ENCODE measurements at places on chromosomes 6 and 20.
A peak's percentile ranks its signal among the peaks of the same experiment; 100 is the strongest.

- no peak for DNase-seq
These were observed 91.6 kb downstream of the SLC22A3 start for GRCh38 chr6:160439751-160440150.

GRCh38 chr20:50009521-50010454 lies 27.0 kb downstream of the SNAI1 start:
- no peak for DNase-seq

- peak; percentile 73 for DNase-seq
These were observed 1.6 kb downstream of the CPXM1 start for GRCh38 chr20:2798814-2799213.

GRCh38 chr20:62063315-62063980 lies 2.2 kb downstream of the TAF4 start:
- no peak for DNase-seq

DNA sequence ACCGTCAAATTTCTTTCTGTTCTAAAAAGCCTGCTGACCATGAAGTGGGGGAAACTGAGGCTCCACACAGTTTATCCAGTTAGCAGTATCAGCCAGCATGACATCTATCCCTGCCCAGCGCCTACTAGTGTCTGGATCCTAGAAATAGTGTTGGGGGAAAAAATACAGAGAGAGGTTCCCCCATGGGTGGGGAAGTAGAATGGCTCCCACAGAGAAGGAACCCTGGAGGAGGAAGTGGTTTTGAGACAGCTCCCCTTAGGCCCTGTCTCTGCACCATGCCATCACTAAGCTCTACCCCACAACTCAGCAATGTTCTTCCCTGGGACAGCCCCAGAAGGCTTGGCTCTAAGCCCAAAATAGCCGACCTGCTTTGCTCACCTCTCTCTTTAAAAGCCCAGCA lies 153.4 kb downstream of the MBOAT1 start:
- no peak for DNase-seq

GRCh38 chr6:141653590-141653989 lies 479.1 kb upstream of the GJE1 start:
- no peak for DNase-seq

GRCh38 chr20:31815408-31816188 lies 3.6 kb upstream of the MYLK2 start:
- no peak for DNase-seq

GRCh38 chr20:39516964-39517363 lies 554.8 kb downstream of the DHX35 start:
- no peak for DNase-seq

DNA sequence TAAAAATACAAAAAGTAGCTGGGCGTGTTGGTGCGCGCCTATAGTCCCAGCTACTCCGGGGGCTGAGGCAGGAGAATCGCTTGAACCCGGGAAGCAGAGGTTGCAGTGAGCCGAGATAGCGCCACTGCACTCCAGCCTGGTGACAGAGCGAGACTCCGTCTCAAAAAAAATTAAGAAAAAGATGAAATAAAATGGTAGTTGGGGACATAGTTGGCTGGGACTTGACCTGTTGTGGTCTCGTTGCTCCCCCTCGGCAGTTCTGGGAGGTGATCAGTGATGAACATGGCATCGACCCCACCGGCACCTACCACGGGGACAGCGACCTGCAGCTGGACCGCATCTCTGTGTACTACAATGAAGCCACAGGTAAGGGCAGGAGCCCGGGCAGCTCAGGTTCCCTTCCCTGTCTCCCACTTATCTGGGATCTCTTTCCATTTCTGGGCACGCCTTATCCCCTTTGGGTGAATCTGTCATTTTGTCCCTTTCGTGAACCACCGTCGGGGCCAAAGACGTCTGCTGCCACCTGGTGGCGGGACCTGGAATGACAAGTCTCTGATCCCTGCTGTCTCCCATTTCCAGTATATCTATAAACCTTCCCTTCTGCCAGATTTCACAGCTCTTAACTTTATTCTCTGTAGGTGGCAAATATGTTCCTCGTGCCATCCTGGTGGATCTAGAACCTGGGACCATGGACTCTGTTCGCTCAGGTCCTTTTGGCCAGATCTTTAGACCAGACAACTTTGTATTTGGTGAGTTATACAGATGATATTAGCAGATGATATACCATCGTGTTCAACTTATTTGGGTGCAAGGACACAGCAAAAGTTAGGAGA lies 2.3 kb downstream of the TUBB start:
- DNase-seq = peak; percentile 73

DNA sequence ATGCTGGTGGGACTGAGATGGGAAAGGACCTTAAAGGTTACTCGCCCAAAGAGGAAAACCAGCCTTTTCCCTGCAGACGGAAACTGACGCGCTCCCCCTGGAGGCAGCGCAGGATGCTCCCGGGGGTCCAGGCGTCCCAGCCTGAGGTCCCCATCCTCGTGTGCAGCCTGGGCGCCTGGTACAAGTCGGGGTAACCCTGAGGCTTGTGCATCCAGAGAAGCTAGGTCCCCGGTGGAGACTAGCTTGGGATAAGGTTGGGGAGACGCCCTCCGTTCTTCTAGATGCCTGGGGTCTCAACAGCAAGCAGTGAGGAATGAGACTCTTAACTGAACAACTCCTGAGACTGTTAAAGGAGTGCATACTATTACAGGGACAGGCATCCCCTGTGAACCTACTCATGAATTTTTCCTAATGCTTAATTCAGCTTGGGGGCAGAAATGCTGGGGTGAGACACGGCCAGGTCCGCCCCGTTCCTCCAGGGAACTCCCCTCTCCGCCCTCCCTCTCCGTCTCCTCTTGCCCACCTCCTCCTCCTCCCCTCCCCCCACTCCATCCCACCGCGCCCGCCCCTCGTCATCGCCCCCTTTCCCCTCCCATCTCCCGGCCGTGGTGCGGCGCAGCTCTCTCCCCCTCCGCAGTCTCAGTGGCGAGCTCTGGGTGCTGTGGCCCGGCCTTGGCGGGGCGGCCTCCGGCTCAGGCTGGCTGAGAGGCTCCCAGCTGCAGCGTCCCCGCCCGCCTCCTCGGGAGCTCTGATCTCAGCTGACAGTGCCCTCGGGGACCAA lies at the start of gene PRSS35:
PRSS35 (plus strand) TSS at position 634 of the 781 bp plus-strand sequence. CDS start 10,908 bp downstream, outside the sequence.
- peak; percentile 22 for DNase-seq

GRCh38 chr6:156691018-156691417 lies 86.2 kb upstream of the ARID1B start:
- no peak for DNase-seq

DNA sequence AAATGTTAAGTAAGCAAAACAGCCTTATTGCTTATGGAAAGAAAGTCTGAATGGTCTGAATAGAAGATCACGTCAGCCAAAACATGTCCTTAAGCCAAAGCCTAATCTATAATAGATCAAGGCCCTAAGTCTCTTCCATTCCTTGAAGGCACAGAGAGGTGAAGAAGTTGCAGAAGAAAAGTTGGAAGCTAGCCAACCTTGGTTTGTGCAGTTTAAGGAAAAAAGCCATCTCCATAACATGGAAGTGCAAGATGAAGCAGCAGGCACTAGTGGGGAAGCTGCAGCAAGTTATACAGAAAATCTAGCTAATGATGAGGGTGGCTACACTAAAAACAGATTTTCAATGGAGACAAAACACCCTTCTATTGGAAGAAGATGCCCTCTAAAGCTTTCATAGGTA lies 29.1 kb downstream of the LRRN4 start:
- no peak for DNase-seq

- DNase-seq = no peak
These were observed 56.2 kb upstream of the UFL1 start for GRCh38 chr6:96465321-96465903.

- DNase-seq = peak; percentile 7
These were observed 10.4 kb downstream of the TMEM14C start for GRCh38 chr6:10733151-10733715.

DNA sequence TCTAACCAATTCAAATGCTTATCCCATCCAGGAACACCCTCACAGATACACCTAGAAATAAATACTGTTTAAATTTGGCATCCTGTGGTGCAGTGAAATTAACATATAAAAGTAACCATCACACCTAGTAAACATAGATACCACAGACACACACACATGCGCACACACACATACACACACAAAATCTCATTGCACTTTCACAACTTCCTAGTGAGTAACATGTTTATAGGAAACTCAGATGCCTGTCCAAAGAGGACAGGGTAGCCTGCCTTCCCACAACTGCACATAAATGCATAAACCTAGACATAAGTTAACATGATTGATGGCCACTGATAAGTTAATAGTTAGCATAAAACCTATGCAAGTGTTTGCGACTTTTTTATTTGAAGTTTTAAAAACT lies 56.8 kb downstream of the LRRC1 start:
- no peak for DNase-seq

GRCh38 chr6:3208775-3209113 lies 18.7 kb downstream of the TUBB2B start:
- DNase-seq = no peak

GRCh38 chr6:5068153-5068751 lies 16.9 kb upstream of the PPP1R3G start:
- DNase-seq = no peak

GRCh38 chr6:52808660-52809059 lies 5.0 kb upstream of the GSTA1 start:
- no peak for DNase-seq

DNA sequence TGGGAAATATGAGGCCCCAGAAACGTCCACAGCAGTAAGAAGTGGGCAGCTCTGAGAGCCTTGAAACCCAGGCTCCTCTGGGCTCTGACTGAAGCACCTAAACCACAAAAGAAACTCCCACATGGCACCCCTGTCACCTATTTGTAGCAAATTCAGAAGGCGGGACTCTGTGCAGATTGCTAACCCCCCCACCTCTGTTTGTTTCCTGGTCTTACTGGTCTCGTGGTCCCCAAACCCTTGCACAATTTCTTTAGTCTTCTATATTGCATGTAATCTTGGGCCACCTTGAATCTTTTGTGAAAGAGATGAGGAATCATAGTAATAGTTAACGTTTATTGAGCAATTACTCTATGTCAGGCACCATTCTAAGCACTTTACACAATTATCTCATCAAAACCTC lies 154.3 kb downstream of the PREX1 start:
- no peak for DNase-seq

Measured in SW480 (cell line).